ENCODE measurements at places on chromosomes 5 and 9.

- no peak for DNase-seq
Observed at GRCh38 chr9:116891424-116891823, 204.3 kb downstream of the TRIM32 start.

GRCh38 chr9:12439267-12439666, 253.9 kb upstream of the TYRP1 start:
- no peak for DNase-seq

- DNase-seq: no peak
Observed at GRCh38 chr9:107190936-107191290, 92.2 kb upstream of the RAD23B start.

DNA sequence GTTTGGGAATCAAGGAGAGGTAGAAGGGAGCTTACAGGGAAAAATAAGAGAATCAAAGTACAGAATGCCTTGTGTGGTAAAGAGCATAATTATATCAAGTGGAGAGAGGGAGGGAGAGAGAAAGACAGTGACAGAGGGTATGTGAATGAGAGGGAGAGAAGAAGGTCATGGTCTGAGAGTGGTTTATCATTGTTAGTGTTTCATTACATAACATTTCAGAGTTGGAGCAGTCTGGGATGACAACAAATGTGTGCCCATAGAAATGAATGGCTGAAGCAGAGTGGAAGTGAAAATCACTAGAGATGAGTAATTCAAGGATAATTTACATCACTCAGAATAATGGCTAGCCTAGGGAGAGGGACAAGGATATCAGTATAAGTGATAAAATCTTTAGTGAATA, 799.2 kb downstream of the TLE1 start:
- no peak for DNase-seq

DNA sequence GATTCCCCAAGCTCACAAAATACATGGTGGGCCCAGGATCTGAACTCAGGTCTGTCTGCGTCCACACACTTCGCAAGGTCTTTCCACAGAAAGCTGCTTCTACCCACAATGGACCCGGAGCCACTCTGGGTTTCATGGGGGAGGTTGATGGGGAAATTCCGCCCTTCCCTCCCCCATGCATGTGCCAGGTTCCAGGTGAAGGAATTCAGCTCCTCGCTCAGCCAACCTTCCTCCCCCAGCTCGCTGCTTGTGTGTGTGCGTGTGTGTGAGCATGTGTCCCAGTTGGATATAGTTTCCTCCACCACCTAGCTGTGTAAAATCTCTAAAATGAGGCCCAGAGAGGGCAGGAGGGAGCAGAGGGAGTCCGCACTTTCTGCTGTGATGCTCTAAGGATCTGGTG, 1.0 kb downstream of the PTGS1 start:
- no peak for DNase-seq

DNA sequence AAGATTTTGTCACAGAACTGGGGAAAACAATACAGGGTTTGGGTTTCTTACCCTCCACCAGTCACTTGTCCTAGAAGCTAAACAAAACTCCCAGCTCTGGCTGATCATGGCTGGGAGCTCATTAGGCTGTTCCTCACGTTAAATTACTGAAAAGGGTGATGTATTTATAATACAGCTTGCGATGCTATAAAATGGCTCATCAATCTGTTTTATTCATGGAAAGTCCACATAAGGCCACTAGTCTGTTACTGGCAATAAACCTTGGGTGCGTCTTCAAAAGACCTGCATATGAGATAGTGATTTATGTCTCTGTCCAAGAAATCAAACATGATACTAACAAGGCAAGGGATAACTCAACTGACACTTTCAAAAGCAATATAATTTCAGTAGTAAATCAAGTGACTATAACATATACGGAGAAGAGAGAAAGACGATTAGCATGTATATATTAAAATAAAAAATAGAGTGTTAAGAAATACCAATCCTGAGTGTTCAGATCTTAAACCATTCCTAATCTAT, 219.0 kb downstream of the BNC2 start:
- DNase-seq: peak; percentile 88

- no peak for DNase-seq
Observed at GRCh38 chr5:6909901-6910300, 196.7 kb downstream of the TENT4A start.

DNA sequence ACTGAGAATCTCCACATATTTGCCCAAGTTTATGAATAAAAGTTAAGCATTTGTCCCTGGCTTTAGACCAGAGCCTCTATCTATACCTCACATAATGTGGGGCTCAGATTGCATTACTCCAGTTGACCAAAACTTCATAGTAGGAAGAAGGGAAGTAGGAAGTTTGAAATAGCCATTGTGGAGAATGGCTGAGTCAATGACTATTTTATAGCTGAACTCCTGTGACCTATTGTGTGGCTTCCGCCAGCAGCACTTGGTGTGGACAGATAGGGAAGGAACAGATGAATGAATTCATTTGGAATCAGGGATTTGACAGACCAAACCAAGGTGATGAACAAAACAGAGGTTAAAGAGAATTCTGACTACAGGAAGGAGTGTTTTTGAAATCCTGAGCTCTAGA, 92.9 kb upstream of the LPAR1 start:
- DNase-seq: no peak

GRCh38 chr5:170235876-170236864, 3.4 kb downstream of the C5orf58 start:
- peak; percentile 74 for DNase-seq

DNA sequence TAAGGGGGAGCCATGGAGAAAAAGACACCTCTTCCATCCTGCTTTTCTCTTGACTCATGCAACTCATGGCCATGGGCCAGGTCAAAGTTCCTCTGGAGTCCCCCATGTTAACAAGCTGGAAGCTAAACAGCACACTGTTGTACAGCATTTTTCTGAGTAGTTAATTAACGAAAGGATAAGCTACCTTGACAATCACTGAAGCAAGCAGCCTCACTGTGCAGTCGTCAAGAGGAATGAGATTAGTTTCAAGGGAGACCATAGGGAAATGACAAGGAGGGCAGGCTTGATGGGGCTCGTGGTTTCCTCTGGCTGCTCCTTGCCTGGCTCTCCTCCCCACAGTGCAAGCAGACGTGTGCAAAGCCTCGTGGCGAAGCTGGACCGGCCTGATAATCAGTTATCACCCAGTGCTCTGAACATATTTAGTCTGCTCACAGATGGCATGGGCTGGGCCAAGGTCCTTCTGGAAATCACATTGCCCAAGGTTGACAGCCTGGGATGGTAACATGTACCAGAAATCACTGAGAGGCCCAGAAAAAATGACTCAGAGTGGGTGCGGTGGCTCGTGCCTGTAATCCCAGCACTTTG, 209.5 kb downstream of the SLIT3 start:
- no peak for DNase-seq

DNA sequence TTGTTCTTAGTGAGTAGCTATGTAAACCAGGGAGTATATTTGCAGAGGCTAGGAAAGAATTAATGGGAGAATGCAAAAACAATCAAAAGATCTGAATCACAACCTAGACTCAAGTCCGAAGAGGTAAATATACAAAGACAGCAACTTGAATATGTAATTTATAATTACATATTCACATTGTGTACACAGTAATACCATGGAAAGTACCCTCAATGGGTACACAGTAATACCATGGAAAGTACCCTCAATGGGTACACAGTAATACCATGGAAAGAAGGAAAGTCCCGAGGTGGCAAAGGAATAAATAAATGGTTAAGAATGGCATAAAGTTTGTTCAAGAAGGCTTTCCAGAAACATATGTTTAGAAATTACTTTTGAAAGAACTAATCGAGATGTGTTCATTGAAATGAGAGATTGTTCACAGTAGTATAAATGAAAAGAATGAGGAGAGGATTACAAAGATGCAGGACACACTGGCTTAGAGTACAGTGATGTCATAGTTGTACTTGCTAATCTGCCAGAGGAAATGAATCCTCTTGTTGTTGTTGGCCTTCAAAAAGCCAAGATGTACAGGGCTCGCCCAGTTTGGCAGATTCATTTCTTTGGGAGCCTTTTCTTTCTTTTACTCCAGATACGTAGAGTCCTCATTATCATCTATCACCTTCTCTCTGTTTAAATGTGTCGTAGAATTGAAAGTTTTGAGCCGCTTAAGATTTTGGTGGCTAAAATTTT, 116.0 kb downstream of the UNC13B start:
- no peak for DNase-seq

GRCh38 chr9:32823101-32823500, 39.8 kb downstream of the TMEM215 start:
- no peak for DNase-seq

DNA sequence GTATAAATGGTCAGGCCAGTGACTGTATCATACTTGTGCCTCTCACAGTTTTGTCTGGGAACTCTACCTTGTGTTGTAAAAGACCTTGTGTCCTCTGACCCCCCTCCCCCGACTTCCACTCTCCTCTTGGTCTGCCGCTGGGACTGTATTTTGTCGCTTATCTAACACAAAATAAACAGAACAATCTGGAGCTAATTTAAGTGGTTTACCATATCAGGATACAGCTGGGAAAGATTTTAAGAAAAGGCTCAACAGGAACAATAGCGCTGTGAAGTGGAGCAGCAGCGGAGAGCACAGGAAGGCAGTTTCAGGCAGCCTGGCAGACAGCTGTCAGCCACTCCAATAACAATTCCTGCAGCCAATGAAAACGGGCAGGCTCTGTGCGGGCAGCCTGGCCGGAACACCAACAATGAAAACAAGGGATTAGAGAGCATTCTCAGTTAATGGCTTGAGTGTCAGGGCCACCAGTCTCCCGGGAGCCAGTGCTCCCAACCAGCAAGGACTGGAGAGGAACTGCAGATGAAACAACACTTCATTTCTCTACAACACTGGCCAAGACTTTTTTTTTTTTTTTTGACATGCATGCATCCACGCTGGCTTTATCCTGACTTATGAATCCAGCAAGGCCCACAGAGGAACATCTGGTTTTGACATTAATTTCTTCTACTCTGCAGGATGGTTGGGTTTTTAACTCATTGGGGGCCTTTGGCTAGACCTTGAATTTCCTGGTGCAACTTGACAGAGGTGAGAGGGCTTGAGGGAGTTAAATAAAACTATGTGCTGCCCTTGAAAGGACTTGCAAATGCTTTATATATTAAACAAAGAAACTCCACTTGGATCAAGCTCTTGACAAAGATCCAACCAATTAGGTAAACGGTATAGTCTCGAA, 76.7 kb downstream of the ARSB start:
- no peak for DNase-seq

DNA sequence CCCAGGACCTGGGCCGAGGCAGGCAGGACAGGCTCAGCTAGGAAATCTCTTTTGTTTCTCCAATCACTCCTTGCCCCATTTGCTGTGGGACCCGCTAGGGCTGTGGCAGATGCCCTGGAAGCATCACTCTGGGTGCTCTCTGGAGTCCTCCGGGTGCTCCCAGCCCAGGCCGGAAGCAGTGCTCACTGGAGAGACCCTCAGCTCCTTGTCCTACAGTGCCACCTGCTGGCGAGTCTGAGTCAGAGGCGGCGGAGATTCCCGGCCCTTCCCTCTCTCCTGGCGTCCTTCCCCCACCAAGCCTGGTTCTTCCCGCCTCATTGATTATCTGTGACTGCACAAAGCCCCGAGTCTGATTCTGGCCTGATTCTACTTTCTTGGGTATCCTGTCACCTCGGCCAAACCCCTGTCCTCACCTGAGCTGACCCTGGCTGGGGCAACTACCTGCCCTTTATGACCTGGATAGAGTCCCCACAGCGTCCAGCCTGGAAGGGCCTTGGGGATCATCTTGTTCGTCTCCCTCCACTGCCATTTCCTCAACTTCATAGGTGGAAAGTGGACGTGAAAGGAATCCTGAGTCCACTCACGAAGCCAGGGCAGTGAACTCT, 7.3 kb upstream of the BARHL1 start:
- DNase-seq: peak; percentile 7

- DNase-seq: no peak
Observed at GRCh38 chr5:96150007-96150406, 188.4 kb upstream of the ELL2 start.
